ENCODE measurements at places on chromosomes 12 and 14.
A peak's percentile ranks its signal among the peaks of the same experiment; 100 is the strongest.

GRCh38 chr12:111745211-111745610, 21.5 kb upstream of the ALDH2 start:
- DNase-seq: no peak

DNA sequence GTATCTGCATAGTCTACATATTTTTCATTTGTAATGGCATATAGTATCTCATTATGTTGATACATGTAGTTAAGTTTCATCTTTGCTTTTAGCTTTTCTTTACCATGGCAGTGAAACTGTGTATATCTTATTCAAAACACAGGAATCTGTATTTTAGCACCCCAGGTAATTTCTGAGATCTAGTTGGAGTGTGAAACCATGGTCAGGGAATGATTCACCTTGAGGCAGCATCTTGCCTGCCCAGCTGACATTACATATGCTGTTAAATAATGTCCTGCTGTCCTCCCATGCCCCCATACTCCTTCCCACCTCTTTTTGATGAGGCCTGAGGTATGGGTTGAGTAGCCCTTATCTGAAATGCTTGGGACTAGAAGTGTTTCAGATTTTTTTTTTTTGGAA, 125.4 kb upstream of the ATF1 start:
- DNase-seq: no peak

DNA sequence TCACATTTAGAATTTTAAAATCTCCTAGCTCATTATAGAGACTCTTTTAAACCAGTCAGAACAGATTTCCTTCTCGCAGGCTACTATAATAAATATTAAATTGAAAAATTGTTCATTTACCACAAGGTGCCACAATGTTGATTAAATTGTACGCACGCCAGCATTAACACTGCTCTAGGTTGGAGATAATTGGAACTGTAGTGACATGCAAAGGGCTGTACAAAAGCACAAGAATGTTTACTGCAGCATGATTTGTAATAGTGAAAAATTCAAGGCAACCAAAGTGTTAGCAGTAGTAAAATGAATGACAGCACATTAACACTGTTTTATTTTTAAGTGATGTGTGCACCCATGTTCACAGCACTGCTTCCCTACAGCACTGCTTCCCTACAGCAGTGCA, 52.5 kb downstream of the TMEM132D start:
- DNase-seq: no peak

- DNase-seq: no peak
These were observed 71.2 kb upstream of the COCH start for GRCh38 chr14:30803185-30803584.

DNA sequence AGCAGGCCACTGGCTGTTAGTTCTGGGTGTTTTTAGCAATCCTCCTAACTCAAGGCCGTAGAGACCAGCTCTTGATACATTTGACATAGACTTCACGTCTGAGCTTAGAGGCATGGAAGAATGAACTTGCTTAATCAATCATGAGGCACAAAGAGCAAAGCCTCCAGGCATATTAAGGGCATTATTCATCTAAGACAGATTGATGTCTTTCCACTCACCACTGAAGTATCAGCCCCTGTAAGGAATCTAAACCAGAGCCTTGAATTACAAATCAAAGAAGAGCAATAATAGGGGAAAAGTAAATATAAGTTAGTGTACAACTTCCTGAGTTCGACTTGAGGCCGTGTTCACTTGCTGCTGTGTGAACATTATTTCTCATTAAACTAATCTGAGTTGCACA, 1470.7 kb downstream of the AACS start:
- DNase-seq: no peak

DNA sequence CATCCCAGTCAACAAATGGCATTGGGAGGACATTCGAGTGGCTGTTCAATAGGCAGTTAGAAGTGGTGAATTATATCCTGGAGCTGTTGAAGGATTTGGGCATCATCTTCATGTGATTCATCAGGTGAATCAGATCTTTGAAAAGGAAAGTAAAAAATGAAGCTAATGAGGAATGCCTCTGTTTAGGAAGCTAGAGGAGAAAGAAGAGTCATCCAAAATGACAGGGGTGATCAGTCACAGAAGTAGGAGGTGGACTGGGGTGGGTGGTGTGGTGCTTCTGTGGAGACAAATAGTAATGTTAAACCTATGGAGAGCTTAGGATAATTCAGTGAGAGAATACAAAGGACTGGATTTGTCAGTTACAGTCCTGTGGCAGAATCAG, 32.7 kb downstream of the DIP2B start:
- DNase-seq: peak; percentile 41

- no peak for DNase-seq
These were observed 220.3 kb downstream of the KIF26A start for GRCh38 chr14:104358528-104359300.

- DNase-seq: no peak
These were observed 18.5 kb upstream of the CD9 start for GRCh38 chr12:6181583-6182278.

GRCh38 chr12:54338698-54339296, 13.9 kb downstream of the COPZ1 start:
- DNase-seq: no peak

- no peak for DNase-seq
These were observed 581.6 kb downstream of the GALC start for GRCh38 chr14:87411370-87411769.

DNA sequence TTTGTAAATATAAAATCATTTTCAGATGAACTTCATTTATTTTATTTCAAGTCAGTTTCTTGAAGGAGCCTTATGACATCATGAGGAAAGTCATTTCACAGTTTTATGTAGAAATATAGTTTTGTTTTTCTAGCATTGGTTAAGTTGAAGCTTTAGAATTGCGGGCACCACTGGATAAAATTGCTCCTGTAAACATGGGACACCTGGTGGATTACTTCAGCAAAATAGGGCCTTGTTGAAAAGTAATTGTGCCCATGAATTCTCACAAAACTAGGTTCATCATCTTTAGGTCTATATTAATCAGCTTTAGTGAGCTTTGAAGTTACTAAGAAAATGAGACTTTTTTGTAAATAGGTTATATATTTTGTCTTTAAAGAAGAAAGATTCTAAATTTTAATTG, 25.3 kb downstream of the CNTN1 start:
- no peak for DNase-seq

GRCh38 chr12:123080634-123081033, 70.3 kb downstream of the PITPNM2 start:
- no peak for DNase-seq

GRCh38 chr14:57408634-57409033, 18.2 kb downstream of the NAA30 start:
- DNase-seq: no peak

- DNase-seq: no peak
These were observed 22.7 kb upstream of the PPP2R5C start for GRCh38 chr14:101738703-101739320.

GRCh38 chr12:44874981-44875416, 1.1 kb downstream of the NELL2 start:
- DNase-seq: peak; percentile 39

- no peak for DNase-seq
These were observed 152.4 kb upstream of the PRICKLE1 start for GRCh38 chr12:42741771-42742510.

GRCh38 chr14:61876362-61877034, 114.3 kb downstream of the SNAPC1 start:
- no peak for DNase-seq

GRCh38 chr12:107605293-107605692, 80.3 kb upstream of the PWP1 start:
- no peak for DNase-seq

GRCh38 chr14:104545151-104545941, 34.2 kb upstream of the C14orf180 start:
- DNase-seq: no peak

GRCh38 chr14:78075033-78075432, 95.1 kb upstream of the NRXN3 start:
- DNase-seq: no peak

DNA sequence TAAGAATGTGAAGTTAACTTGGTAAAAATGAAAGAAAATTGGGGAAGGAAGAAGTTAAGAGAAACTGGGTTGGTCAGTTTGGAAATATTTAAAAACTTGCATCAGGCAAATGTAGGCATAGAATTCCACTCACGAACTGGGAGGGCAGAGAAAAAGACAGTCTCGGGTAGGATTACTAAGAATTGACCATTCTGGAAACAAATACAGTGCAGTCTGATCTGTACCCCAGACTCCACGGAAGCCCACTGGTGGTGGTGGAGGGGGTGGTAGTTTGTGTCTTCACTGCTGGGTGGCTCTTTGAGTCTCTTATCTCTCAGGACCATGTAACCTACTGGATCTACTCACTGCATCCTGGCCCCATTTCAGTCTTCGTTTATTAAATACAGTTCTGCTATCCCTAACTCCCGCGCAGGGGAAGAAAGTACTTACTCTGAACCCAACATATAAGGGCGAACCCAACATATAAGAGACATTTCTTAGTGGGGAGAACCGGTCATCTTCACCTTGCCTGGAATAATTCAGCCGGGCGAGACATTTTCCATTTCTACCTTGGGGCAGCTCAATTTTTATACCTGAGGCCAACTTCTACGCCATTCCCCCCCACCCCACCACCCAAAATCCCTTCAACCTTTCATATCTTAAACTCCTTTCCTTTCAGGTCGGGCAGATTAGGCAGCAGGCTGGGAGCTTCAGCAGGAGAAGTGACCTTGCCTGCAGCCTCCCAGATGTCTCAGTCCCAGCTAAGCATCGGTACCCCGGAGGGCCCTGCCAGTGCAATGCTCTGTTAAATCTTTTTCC, 1.7 kb downstream of the SLC2A3 start:
- DNase-seq: peak; percentile 46

GRCh38 chr12:132602572-132603239, 7.7 kb downstream of the LRCOL1 start:
- no peak for DNase-seq

DNA sequence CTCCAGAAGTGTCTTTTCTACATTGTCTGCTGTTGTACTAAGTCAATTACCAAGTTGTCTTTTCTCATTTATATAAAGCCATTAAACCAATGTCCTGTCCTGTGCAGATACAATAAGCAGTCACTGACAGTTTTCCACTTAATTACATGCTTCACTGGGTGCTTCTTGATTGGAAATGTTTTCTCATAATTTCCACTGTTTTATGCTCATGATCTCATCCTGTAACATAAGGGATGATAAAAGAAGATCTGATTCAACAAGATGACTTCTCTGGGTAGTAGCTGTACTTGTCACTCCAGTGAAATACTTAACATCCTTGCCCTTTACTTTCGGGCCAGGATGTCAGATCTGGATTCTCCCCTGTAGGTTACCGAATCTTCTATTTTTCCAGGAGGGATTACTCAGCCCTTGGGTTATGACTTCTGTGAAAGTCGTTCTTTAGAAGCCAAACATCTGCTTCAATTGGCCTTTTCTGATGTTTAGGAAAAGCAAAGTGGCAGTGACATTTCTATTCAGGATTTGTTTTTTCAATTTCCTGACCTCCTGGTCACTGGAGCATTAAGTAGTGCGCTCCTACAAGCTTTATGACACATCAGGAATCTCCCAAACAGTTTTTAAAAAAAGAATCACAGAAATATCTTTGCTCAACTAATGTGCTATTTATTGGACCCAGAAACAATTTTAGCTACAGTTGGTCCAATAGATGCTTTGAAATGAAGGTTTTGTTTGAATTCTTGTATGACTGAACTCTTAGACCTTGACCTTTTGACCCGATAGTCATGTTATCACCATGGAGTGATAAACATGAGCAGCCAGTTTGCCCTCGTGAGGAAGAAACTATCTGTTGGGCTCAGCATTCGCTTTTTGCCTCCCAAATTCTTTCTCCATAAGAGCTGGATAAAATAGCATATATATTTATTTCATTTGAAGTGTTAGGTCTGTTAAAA, 234.5 kb upstream of the SSTR1 start:
- DNase-seq: no peak

DNA sequence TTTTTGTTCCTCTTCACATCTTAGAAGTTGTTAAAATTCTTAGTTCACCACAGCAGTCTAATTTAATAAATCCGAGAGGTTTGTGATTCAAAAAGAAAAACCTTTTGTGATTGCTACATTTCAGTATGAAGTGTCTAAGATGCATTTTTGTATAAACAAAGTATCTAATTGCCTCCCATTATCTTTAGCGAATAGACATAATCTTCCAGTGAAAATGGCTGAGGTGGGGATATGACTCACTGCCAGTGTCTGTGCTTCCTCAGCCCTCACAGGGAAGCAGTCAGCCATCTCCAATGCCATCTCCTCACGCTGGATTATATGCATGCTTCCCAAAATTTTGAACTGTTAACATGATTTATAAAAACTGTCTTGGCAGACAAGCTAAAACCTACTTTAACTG, 7.6 kb downstream of the GCH1 start:
- DNase-seq: no peak

- no peak for DNase-seq
These were observed 23.1 kb downstream of the MGAT4C start for GRCh38 chr12:86233126-86233525.
